Activated T-helper 1 cell treated with Interleukin-2 at 50 U/mL for 16 hours (primary cell): ENCODE measurements at places on chromosomes 11 and 22.

DNA sequence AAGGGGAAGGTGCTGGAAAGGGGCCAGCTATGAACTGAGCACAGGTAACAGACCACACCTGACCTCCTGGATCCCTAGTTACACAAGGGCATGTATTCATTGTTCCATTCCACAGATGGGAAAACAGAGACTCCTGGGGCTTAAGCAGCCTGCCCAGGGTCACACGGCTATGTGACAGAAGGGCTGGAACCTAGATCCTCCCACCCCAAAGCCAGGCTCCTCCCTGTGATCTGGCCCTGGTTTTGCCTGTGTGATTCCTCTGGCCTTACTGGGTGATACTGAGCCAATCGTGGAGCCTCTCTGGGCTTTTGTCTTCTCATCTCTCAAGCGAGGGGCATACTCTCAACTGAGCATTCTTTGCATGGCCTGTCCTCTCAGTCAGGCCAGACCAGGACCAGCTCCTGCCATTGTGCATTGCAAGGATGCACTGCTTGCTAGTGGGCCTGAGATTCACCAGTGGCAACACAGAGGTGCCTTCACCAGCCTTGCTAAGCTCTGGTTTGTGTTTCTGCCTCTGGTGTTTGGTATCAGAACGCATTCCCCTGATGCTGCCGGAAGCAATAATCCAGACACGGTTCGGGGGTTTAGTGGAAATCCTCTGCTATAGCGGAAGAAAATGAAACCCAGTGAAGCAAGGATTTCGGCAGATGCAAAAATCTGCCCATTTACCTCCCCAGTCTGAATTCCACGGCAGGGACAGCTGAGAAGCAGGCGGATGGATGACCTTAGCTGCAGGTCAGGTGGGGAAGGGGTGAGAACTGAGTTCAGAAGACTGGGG lies 226.6 kb downstream of the ST3GAL4 start:
- DNase-seq: no peak

DNA sequence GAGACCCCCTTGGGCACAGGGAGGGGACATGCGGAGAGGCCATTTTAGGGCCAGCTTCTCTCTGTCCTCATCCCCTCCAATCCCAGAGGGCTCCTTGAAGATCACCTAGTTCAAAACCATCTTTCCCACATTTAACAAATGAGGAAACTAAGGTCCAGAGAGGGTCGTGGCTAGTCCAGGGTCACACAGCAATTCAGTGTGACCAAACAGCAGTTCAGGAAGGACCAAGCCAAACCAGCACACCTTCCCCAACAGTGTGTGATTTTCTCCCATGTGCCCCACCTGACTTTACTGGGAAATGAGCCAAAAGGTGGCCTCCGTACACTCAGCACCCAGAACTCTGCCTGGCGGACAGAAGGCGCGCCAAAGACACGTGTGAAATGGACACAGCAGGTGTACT lies 51.3 kb downstream of the CACNA1I start:
- DNase-seq: no peak

DNA sequence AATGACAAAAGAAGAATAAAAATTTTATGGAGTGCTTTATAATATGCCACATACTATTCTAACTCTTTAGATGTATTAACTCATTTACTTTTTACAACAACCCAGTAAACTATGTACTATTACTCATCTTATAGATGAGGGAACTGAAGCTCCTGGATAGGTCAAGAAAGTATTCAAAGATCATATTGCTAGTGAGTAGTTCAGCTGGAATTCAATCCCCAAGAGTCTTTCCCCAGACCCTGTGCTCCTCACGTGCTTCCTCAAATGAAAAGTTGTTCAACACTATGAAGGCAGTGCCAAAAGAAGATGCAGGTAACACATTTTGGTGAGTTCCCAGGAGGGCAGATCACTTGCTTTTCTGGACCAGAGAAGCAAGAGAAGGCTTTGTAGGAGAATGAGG lies 46.8 kb downstream of the BTG4 start:
- no peak for DNase-seq

DNA sequence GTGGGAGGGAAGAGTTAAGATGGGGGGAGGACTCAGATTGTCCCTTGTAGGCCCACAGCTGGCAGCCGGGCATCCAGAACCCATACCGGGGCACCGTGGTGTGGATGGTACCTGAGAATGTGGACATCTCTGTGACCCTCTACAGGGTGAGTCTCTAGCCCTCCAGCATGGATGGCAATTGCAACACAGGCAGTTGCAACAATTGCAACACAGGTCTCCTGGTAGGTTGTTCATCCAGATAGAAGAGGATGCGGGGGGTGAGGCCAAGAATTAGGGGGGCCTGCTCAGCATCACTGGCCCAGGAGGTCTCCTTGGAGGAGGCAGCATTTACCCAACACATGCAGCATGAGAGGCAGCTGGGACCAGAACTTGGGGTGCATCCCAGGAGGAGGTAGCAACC lies 3.4 kb downstream of the EHBP1L1 start:
- no peak for DNase-seq

DNA sequence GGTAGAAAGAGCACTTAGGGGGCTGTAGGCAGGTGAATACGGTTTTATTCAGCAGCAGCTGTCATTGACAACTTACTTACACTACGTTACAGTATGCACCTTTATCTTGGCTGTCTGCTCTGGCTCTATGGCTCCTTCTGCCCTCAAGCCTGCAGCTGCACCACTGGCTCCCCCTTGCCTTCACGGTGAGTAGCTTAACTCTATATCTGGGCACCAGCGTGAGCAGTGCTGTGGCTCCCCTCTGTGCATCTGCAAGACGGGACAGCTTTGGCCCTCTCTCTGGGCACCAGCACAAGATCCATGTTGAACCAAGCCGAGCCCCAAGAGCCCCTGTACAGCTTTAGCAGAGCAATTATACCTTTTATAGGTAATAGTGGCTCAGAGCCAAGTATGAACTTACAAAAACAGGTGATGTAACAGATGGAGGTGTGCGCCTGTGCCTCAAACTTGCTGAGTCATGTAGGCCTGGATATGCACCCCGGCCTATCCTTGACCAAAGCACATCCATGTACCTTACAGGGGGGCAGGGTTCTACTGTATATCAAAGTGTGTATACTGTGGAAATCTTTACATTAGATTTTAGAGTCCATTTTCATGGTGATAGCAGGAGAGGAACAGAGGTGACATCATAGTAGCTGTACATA lies 96.9 kb upstream of the CTSC start:
- DNase-seq: no peak

- no peak for DNase-seq
These were observed 139.3 kb downstream of the MYO18B start for GRCh38 chr22:25881210-25881755.

GRCh38 chr11:87820011-87820410 lies 355.2 kb downstream of the RAB38 start:
- DNase-seq: no peak

DNA sequence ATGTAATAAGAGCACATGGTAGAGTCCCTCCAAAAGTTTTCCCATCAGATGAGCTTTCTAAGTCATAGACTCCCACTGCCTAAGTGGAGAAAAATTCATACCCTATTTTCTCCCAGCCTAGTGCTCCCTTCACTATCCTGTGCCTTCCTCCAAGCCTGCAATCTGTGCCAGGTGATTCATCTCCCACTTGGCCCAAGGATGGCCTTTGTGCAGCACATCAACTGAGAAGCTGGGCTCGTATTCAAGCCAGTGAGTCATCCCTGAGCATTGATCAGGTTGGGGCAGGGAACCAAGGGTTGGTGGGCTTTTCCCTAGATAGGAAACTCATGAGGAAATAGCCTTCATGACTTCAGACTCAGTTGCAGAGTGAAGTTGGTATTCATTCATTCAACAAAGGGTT lies 64.6 kb downstream of the PANX1 start:
- DNase-seq: no peak

DNA sequence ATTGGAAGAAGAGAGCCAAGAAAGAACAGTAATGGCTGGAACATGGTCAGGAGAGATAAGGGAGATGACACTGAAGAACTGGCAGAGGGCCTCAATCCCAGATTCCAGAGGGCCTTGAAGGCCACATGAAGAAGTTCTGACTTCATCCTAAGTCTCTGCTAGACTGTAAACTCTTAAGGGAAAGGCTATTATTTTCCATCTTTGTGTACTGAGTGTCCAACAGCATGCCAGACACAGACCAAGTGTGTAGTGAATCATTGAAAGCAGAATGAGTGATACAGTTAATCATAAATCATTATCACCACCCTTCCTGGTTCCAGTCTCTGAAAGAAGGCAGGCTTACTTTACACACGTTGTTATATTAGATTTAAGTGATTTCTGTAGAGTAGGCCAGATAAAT lies 185.3 kb upstream of the C11orf87 start:
- no peak for DNase-seq

DNA sequence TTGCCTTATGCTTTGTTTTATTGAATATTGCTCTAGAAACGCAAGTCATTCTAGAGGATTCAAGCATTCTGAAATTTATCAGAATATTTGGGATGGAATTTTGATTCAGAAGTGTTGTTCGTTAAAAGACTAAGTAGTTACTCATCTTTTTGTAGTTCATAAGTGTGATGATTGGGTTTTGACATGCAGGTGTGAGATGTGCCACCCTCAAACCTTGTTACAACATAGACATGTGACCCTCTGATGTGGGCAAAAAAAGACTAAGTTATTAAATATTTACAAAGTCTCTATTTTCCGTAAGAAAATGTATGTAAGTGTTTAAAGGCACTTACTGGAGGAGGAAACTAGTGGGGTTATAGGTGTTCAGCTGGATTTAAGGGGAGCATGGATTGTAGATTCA lies 8.9 kb downstream of the YWHAH start:
- no peak for DNase-seq
